Central memory CD4-positive, alpha-beta T cell (primary cell): ENCODE measurements at places on chromosomes 16 and 17.

GRCh38 chr17:40168262-40168832, 8.9 kb upstream of the RAPGEFL1 start:
- peak; percentile 58 for DNase-seq

DNA sequence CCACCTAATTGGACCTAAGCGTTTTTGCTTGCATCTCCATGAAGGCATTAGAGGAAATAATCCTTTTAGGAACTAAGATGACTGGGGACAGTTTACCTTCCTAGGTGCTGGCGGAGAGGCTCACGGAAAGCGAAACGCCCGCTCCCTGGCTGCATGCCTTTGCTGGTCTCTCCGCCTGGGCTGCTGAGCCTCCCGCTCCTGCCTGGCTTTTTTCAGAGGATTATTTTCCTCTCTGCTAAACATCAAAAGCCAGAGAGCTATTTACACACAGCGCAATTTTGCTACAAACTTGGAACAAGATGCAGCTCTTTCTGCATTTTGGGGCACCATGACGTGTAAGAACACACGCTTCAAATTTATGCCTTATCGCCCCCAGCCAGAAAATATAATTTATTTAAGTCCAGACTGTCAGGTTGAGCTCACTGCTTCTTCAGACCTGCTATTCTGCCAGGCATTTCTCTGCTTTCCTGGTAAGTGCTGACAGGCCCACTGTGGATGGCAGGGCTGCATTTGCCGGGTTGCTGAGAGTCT, 124.4 kb downstream of the SPACA3 start:
- no peak for DNase-seq

DNA sequence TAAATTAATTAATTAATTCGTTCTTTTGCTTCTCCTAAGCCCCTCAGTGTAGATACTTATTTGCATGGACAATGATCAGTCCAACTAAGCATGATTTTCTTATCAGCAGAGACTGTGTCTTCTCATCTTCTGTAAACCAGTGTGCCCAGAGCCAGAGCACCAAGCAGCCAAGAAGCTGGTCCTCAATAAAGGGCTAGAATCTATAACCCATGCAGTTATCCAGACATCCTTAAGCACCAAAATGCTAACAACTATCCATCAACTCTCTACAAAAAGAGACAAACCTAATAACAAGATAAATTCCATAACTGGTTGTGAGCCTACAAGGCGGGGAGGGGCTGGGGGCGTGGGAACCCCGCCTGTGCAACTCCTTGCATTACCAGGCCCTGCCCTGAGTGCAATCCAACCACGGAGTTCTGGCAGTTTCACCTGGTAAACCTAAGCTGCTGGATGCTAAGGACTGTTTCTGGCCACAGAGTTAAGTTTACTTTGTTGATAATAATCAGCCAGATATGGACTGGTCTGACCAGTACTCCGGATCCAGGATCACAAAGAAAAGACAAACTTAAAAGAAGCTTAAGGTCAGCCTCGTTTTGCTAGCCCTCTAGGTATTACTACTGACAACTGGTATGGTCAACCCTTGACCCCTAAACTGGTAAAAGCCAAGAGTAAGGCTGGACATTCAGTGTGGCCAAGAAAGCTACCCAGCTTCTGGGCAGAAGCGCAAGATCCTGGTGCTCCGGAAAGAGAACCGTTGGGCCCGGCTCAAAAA, 51.5 kb downstream of the ZFHX3 start:
- DNase-seq = no peak

- no peak for DNase-seq
Measured at GRCh38 chr17:61750656-61751055, 112.7 kb downstream of the BRIP1 start.

GRCh38 chr16:31187808-31188189, 7.9 kb downstream of the FUS start:
- no peak for DNase-seq

- no peak for DNase-seq
Measured at GRCh38 chr17:73261617-73261951, at the start of gene CPSF4L. Gene CPSF4L, minus strand, starts transcription at chr17:73261880. Its CDS starts 62 bp downstream, at chr17:73261818.

GRCh38 chr16:84486126-84486525, 18.3 kb downstream of the MEAK7 start:
- DNase-seq = no peak

DNA sequence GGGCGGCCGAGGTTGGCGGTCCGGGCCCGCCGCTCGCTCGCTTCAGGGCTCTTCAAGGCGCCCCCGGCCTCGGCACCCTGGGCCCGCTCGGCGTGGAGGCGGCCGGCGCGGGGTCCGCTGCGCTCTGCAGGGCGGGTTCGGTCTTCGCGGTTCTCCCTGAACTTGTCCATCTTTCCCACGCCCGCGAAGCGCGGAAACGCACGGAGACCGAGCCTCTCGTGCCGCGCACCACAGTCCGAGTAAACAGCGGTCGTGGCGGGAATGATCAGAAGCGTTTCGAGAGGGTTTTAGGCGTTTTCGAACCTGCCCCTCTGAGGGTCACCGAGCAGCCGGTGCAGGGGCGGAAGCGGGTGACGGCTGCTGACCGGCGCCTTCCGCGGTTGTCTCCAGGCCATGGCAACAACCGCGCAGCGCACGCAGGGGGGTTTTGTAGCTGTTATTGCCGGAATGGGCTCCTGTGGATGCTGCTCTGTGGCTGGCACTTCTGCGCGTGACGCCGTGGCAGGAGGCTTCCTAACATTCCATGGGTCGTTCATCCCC, 414 bp downstream of the NARF start:
- peak; percentile 27 for DNase-seq

DNA sequence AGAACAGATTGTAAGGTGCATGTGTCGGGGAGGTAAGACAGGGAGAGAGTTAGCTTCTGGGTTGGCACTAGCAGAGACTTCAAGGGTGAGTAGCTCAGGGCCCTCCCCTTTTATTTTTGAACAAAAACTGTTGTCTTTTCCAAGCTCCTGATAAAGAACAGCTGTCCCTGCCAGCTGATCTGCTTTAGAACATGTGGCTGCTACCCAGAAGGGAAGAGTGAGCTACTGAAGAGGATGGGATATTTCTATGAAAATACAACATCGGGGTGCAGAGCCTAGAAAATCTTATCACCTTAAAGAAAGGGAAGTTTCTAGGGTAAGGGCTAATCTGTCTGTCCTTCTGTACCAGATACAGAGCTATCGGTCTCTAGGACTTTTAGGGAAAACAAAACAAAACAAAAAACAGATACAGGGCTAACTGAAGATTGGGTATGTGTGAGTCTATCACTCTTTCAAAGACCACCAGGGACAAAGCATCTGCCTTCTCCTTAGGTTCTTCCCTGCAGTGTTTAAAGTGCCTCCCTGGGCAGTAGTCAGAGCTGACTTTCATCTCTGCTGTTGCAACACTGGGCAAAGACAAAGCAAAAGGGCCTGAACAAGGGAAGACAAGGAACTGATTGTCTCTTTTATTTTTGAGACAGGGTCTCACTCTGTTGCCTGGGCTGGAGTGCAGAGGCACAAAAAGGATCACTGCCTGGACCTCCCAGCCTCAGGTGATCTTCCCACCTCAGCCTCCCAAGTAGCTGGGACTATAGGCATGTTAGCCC, 5.0 kb upstream of the DHRS13 start:
- no peak for DNase-seq

- no peak for DNase-seq
Measured at GRCh38 chr16:81928271-81928918, 82.9 kb downstream of the SDR42E1 start.

DNA sequence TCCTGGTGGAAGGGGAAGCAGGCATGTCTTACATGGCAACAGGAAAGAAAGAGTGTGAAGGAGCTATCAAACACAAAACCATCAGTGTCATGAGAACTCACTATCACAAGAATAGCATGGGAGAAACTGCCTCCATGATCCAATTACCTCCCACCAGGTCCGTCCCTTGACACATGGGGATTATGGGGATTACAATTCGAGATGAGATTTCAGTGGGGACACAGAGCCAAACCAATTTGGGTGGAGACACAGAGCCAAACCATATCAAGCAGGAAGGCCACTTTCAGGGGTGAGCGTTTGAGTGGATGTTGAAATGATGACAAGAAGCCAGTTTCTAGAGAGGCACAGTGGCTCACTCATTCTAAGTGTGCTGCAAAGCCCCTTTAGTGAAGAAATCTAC, 143.8 kb downstream of the CPPED1 start:
- DNase-seq = no peak

DNA sequence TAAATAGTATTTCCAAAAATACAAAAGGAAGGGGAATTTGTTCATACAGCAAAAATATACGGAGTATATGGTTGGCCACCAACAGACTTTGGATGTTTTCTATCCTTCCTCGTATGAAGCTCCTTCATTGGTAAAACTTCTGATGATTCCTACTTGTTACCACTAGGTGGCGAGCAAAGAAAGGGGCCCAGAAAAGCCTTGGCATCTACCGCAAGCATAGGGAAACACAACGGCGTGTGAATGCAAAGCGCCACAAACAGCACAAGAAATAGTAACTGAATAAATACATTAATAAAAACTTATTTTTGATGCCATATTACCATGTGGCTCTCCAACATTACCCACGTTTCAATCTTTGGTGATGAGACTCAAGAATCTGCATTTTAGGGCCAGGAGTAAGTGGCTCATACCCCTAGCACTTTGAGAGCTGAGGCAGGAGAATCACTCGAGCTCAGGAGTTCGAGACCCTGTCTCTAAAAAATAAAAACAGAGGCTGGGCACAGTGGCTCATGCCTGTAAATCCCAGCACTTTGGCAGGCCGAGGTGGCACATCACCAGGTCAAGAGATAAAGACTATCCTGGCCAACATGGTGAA, 34.5 kb downstream of the YWHAE start:
- DNase-seq = peak; percentile 74
